ENCODE measurements at places on chromosomes 5 and 9.

GRCh38 chr5:137737349-137738131 lies 1.7 kb upstream of the KLHL3 start:
- peak overlapping the region; percentile 78 for H3K27ac ChIP-seq
- no peak overlapping the region for H3K4me3 ChIP-seq
- no peaks in the 10 kb centered on the region for H3K27me3 ChIP-seq
- H3K4me1 ChIP-seq: peaks cover 15% of the 10 kb centered on the region
- H3K36me3 ChIP-seq: no peaks in the 10 kb centered on the region
- peak; percentile 78 for DNase-seq

DNA sequence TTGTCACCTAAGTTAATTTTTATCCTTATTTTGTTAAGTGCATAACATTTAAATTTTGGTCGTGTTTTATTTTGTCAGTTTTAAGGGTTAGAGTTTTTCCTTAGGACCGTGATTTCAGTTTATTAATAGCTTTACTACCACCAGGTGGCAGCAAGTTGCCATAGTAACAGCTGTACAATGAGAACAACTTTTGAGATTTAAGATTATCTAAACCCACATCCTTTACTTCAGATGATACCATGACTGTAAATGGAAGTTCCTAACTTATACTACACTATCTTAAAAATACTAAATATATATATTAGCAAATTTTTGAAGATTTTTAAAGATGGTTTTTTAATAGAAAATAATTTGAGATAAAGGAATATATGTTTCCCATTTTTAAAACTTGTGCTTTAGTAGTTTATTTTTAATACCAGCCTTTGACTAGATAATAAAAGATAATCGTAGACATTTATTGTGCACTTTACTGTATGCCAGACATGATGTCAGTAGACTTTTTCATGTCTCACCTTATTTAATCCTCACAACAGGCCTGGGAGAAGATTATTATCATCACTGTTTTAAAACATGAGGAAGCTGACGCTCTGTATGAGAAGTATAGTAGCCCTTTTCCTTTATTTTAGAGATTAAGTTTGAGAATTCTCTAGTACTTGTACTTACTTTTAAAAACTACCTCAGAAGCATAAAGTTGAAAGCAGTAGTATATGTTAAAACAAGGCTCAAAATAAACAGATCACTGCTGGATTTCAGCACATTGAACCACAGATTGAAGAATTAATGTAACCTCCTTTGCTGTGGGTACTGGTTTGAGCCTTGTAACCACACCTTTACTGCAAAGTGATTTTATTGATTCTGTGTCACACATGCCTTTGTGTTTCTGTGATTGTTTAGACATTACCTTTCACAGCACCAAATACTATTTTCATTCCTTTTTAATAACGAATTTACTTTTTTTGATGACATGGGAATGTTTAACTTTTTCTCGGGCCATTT lies 27.5 kb downstream of the SREK1 start:
- H3K27ac ChIP-seq: no peak overlapping the region
- H3K4me1 ChIP-seq: peaks cover 4% of the 10 kb centered on the region
- H3K4me3 ChIP-seq: no peak overlapping the region
- peak; percentile 22 for DNase-seq
- H3K36me3 ChIP-seq: peaks cover 34% of the 10 kb centered on the region

DNA sequence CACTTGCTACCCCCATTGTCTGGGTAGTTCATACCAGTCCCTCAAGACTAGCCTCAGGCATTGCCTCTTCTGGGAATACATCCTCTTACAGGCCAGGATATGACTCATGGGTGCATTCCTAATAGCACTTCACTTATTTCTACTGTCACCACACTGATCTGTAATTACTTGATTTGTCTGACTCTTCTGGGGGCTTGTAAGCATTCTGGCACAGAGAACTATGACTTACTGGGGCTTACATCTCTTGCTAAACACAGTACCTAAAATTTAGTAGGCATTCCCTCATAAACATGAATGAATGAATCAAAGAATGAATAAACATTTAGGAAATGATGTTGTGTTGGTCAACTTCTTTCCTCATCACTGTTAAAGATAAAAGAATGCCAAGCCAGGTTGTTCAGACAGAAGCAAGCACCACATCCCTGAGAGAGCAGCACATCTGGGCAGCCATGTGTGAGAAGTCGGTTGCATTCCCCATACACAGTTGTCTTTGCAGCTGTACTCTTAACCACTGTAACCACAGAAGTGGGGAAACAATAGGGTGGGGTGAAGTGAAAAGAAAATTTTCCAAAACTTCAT lies 27.6 kb downstream of the IL7R start:
- H3K27ac ChIP-seq: no peak overlapping the region
- no peaks in the 10 kb centered on the region for H3K36me3 ChIP-seq
- DNase-seq: no peak
- no peak overlapping the region for H3K4me3 ChIP-seq
- no peaks in the 10 kb centered on the region for H3K4me1 ChIP-seq

GRCh38 chr9:3863111-3863528 lies 337.3 kb upstream of the RFX3 start:
- H3K4me1 ChIP-seq: no peaks in the 10 kb centered on the region
- no peaks in the 10 kb centered on the region for H3K27me3 ChIP-seq
- no peaks in the 10 kb centered on the region for H3K36me3 ChIP-seq
- no peak overlapping the region for H3K4me3 ChIP-seq
- H3K27ac ChIP-seq: peak overlapping the region; percentile 69

GRCh38 chr5:151005187-151005949 lies 15.0 kb upstream of the GPX3 start:
- peaks cover 35% of the 10 kb centered on the region for H3K4me1 ChIP-seq
- H3K27ac ChIP-seq: peak overlapping the region; percentile 78
- H3K4me3 ChIP-seq: no peak overlapping the region
- DNase-seq: no peak

- no peaks in the 10 kb centered on the region for H3K4me1 ChIP-seq
- no peak overlapping the region for H3K4me3 ChIP-seq
- H3K36me3 ChIP-seq: no peaks in the 10 kb centered on the region
- no peak for DNase-seq
- H3K27ac ChIP-seq: no peak overlapping the region
Observed at GRCh38 chr5:55925712-55926111, 69.1 kb downstream of the IL6ST start.

- no peaks in the 10 kb centered on the region for H3K36me3 ChIP-seq
- H3K27me3 ChIP-seq: no peaks in the 10 kb centered on the region
- H3K27ac ChIP-seq: peak overlapping the region; percentile 100
- H3K4me3 ChIP-seq: peak overlapping the region; percentile 82
- peaks cover 5% of the 10 kb centered on the region for H3K4me1 ChIP-seq
Observed at GRCh38 chr5:154858972-154859871, 795 bp downstream of the CNOT8 start.

- no peak for DNase-seq
- H3K27me3 ChIP-seq: peaks cover 30% of the 10 kb centered on the region
- H3K36me3 ChIP-seq: no peaks in the 10 kb centered on the region
- no peak overlapping the region for H3K27ac ChIP-seq
Observed at GRCh38 chr5:1735320-1735970, 64.2 kb downstream of the MRPL36 start.

DNA sequence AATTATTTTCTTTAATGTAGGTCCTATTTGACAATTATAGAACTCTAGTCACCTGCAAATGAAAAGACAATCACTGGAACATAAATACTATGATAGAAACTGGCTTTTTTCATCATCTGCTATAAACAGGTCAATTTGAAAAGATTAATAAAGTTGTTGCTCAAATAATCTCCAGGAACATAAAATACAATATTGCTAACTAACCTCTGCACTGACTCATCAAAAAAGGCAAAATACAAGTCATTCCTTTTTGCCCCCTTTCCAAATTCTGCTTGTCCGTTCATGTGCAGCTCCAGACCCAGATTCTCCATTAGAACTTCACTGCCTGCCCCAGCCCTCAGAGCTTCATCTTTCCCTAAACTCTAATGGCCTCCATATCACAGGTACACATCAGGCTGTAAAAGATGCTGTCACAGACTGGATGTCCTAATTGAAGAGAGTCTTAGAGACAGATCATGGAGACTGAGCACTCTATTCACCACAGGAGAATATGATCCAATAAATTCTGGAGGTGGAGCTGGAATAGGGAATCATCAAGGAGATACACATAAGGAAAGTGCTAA lies 1.6 kb downstream of the DCTN4 start:
- H3K4me1 ChIP-seq: peaks cover 33% of the 10 kb centered on the region
- peak overlapping the region; percentile 78 for H3K4me3 ChIP-seq
- no peaks in the 10 kb centered on the region for H3K27me3 ChIP-seq
- no peak overlapping the region for H3K27ac ChIP-seq
- no peak for DNase-seq
- H3K36me3 ChIP-seq: no peaks in the 10 kb centered on the region

- no peaks in the 10 kb centered on the region for H3K27me3 ChIP-seq
- H3K27ac ChIP-seq: no peak overlapping the region
- no peaks in the 10 kb centered on the region for H3K36me3 ChIP-seq
- H3K4me1 ChIP-seq: peaks cover 47% of the 10 kb centered on the region
- H3K4me3 ChIP-seq: no peak overlapping the region
- DNase-seq: no peak
Observed at GRCh38 chr9:35793461-35793860, 2.1 kb downstream of the NPR2 start.

GRCh38 chr5:57166276-57166675 lies 7.6 kb upstream of the GPBP1 start:
- H3K4me1 ChIP-seq: no peaks in the 10 kb centered on the region
- H3K4me3 ChIP-seq: no peak overlapping the region
- H3K36me3 ChIP-seq: no peaks in the 10 kb centered on the region
- DNase-seq: no peak
- H3K27me3 ChIP-seq: no peaks in the 10 kb centered on the region
- no peak overlapping the region for H3K27ac ChIP-seq

DNA sequence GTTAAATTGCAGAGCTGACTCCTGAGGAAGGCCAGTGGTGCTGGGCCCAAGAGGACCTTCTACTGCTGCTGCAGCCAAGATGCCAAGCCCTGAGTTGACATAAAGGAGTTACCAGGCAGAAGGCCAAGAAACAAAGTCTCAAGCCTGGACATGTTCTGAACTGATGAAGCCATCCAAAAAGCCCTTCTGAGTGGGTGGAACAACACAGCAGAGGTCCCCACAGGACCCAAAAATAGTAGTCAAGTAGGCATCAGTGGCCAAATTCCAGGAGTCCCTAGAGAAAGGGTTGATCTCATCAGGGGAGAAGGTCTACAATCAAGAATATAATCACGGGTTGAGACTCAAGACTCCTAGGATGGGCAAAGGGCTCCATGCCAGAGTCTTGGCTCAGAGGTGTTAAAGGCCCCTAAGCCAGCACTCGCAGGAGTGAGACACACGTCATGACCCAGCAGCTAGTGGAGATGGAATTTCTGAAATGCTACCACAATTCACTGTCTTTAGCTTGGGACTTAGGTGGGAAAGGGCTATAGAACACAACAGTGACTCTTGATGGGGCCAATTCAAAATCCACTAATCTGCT lies 119.7 kb downstream of the FANCC start:
- no peaks in the 10 kb centered on the region for H3K27me3 ChIP-seq
- H3K27ac ChIP-seq: no peak overlapping the region
- no peak for DNase-seq
- H3K4me1 ChIP-seq: no peaks in the 10 kb centered on the region

GRCh38 chr5:5164163-5164562 lies 24.0 kb downstream of the ADAMTS16 start:
- no peaks in the 10 kb centered on the region for H3K27me3 ChIP-seq
- DNase-seq: no peak
- no peak overlapping the region for H3K27ac ChIP-seq
- H3K36me3 ChIP-seq: no peaks in the 10 kb centered on the region

DNA sequence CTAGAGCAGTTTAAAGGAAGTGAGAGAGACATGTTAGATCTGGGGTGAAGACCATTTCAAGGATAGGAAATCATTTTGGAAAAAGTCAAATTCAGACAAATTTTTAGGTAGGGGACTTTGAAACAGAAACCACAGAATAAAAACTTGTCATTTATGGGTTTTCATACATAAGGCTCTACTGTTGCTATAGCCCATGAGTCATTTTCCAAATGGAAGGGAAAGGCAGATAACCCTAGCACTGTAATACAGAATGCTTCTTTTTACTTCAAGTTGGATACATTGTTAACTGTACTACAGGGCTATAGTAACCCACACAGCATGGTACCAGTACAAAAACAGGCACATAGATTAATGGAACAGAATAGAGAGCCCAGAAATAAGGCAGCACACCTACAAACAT lies 455.4 kb downstream of the EBF1 start:
- H3K36me3 ChIP-seq: no peaks in the 10 kb centered on the region
- no peaks in the 10 kb centered on the region for H3K4me1 ChIP-seq
- no peak overlapping the region for H3K27ac ChIP-seq
- no peaks in the 10 kb centered on the region for H3K27me3 ChIP-seq

GRCh38 chr5:140548300-140548688 lies 832 bp downstream of the EIF4EBP3 start:
- H3K4me1 ChIP-seq: peaks cover 33% of the 10 kb centered on the region
- H3K27ac ChIP-seq: peak overlapping the region; percentile 91
- no peaks in the 10 kb centered on the region for H3K36me3 ChIP-seq

DNA sequence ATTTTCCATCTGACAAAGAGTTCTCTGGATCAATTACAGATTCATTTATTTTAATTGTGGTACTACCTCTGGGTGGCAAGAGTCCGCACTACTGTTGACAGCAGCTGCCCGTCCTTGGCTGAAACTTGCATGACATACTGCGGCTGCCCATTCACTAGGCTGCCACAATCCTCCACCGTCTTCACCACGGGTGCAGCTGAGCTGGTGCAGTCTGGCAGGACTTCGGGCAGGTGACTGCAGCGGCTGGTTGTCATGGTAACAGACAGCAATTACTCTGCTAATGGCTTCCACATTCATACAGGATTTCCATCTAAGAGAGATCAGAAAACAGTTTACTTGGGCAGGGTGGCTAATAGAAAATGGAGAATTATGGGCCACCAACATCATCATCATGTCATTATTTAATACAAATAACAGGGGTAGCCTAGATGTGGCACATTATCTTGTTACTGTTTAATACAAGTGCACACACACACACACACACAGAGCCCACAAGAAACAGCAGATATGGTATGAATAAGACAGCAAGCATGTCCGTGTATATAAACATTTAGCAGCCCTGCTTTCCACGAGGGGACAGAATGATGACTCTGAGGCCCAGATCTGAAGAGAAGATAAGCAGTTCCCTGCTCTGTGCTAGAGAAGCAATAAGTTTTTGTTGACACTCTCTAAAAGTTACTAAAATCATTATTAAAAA lies 112.3 kb downstream of the MARCHF3 start:
- DNase-seq: no peak
- no peak overlapping the region for H3K4me3 ChIP-seq
- no peak overlapping the region for H3K27ac ChIP-seq
- no peaks in the 10 kb centered on the region for H3K36me3 ChIP-seq
- peaks cover 53% of the 10 kb centered on the region for H3K4me1 ChIP-seq

DNA sequence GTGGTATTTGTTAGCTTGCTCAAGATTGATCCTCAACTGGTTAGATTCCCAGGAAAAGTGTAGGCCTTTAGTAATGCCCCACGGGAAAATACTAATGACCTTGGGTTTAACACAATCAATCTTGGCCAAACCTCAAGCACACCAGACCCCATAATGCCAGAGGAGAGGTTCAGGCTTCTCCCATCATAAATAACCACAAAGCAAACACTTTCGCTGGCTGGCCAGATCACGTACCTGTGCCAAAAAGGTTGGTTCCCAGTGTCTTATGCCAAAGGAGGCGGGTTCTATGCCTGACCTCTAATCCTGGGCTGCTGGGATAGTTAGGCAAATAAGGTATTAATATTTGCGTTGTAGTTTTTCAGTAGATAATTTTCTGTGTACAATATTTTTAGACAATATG lies 379.2 kb upstream of the CDH18 start:
- DNase-seq: no peak
- H3K27ac ChIP-seq: no peak overlapping the region
- H3K27me3 ChIP-seq: no peaks in the 10 kb centered on the region
- H3K4me3 ChIP-seq: no peak overlapping the region
- no peaks in the 10 kb centered on the region for H3K36me3 ChIP-seq

GRCh38 chr9:100219347-100219746 lies 120.3 kb downstream of the INVS start:
- H3K27me3 ChIP-seq: no peaks in the 10 kb centered on the region
- no peak overlapping the region for H3K27ac ChIP-seq
- H3K4me1 ChIP-seq: no peaks in the 10 kb centered on the region
- no peak for DNase-seq
- no peaks in the 10 kb centered on the region for H3K36me3 ChIP-seq
- no peak overlapping the region for H3K4me3 ChIP-seq
